ENCODE measurements at places on chromosomes 6 and 20. TPM values are rescaled to one million over a fixed set of nuclear protein-coding genes. Genes with fewer than 3 reads are reported as not detected.

The BTN3A1 gene
- total RNA-seq: 26.6 TPM

The UBE2C gene
- 288 TPM for total RNA-seq

The OXT gene
- not detected for total RNA-seq

The ERVFRD-1 gene
- not detected for total RNA-seq

The TNXB gene
- 0.06 TPM for total RNA-seq

The UFL1 gene
- 6.1 TPM for total RNA-seq

The SLCO4A1 gene
- 4.7 TPM for total RNA-seq

The PLCB4 gene
- 5.7 TPM for total RNA-seq

The TSPO2 gene
- total RNA-seq: not detected

The GMPR gene
- 11.5 TPM for total RNA-seq

The TGM2 gene
- 7.1 TPM for total RNA-seq

The SYCP2 gene
- total RNA-seq: 0.23 TPM

The OLIG3 gene
- not detected for total RNA-seq

The SEMG1 gene
- total RNA-seq: not detected

The SLC13A3 gene
- not detected for total RNA-seq

The RBBP8NL gene
- not detected for total RNA-seq

The CTCFL gene
- total RNA-seq: not detected

The HMGN4 gene
- 88.8 TPM for total RNA-seq

The BMP7 gene
- total RNA-seq: 11.8 TPM

The EMILIN3 gene
- total RNA-seq: not detected

The IGF2R gene
- 19.8 TPM for total RNA-seq

The MAP3K7 gene
- 18.3 TPM for total RNA-seq

The TMC2 gene
- total RNA-seq: not detected

The MLN gene
- not detected for total RNA-seq

The PLG gene
- not detected for total RNA-seq

The LAMA2 gene
- 9.7 TPM for total RNA-seq

The POU5F1 gene
- total RNA-seq: not detected

The RUNX2 gene
- 37.7 TPM for total RNA-seq

The PRSS16 gene
- total RNA-seq: 3.4 TPM

The TCP11 gene
- total RNA-seq: not detected

The COL12A1 gene
- 272 TPM for total RNA-seq

The C20orf204 gene
- total RNA-seq: not detected

The KIAA1755 gene
- not detected for total RNA-seq

The TRIM10 gene
- not detected for total RNA-seq

The ARMH2 gene
- total RNA-seq: not detected

The KHDC1L gene
- not detected for total RNA-seq

The PLCB1 gene
- total RNA-seq: 10.6 TPM

The GHRH gene
- not detected for total RNA-seq

The SLC25A27 gene
- total RNA-seq: 1.4 TPM

The GSTA2 gene
- total RNA-seq: 0.37 TPM

The SNAP91 gene
- total RNA-seq: 0.43 TPM

The AIF1 gene
- not detected for total RNA-seq

The MEI4 gene
- not detected for total RNA-seq

The SIGLEC1 gene
- total RNA-seq: not detected

The POLH gene
- total RNA-seq: 15.9 TPM

The SLC2A10 gene
- total RNA-seq: 3.9 TPM

The DNAAF9 gene
- total RNA-seq: 1.7 TPM

The POPDC3 gene
- 42.4 TPM for total RNA-seq

The NOX3 gene
- not detected for total RNA-seq

The FLRT3 gene
- 36.5 TPM for total RNA-seq

The CD24 gene
- total RNA-seq: 276 TPM

All from H4 (cell line).